ENCODE measurements at places on chromosomes 2 and 18.
A peak's percentile ranks its signal among the peaks of the same experiment; 100 is the strongest.

DNA sequence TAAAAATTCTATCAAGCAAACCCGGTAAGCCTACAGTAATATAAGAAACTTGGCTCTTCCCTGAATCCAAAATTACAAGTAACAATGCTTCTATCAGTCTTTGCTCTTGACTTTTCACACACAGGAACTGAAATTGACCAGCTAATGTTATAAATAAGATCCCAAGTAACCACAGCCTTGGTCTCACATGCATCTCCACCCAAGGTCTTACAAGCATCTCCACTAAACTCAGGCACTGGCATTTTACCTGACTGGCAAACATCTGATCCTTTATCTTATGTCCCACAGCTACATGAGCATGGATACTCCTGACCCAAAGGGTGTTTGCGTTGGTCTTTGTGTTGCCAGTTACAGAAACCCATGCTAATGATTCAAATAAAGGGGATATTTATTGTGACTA lies 302.3 kb upstream of the EPHA4 start:
- H3K4me3 ChIP-seq: no peak overlapping the region
- no peaks in the 10 kb centered on the region for H3K36me3 ChIP-seq
- H3K27me3 ChIP-seq: no peaks in the 10 kb centered on the region
- no peak for DNase-seq
- H3K4me1 ChIP-seq: no peaks in the 10 kb centered on the region

- H3K27ac ChIP-seq: no peak overlapping the region
- H3K4me1 ChIP-seq: peaks cover 3% of the 10 kb centered on the region
- H3K4me3 ChIP-seq: no peak overlapping the region
- H3K36me3 ChIP-seq: no peaks in the 10 kb centered on the region
Observed at GRCh38 chr2:7429733-7430132, 512.5 kb downstream of the RNF144A start.

DNA sequence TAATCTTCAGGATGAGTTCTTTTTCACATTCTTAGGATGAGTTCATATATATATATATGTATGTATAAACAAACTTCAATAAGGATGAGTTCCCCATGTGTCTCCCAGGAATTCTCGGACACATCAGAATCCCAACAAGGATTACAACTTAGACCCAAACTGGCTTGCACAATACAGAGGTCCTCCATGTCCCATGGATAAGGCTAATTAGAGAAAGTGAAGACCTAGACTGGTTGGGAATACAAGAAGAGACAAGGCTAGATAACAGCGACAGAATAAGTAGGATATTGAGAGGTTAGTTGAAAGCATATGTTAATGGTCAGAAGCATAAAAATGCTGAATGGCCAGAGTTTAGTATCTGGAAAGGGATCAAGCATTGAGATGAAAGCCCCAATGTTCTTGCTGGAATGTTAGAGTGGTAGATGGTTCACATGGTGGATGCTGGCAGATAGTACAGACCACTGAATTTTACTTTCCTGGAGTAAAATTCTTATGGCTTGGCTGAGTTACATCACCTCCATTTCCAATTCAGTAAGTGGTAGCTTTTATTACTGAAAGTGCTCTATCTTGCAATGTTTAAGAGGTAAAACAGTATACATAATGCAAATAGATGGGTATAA lies 154.9 kb upstream of the EPHA4 start:
- DNase-seq: no peak
- no peak overlapping the region for H3K4me3 ChIP-seq
- H3K27me3 ChIP-seq: no peaks in the 10 kb centered on the region
- no peaks in the 10 kb centered on the region for H3K4me1 ChIP-seq
- H3K36me3 ChIP-seq: no peaks in the 10 kb centered on the region

DNA sequence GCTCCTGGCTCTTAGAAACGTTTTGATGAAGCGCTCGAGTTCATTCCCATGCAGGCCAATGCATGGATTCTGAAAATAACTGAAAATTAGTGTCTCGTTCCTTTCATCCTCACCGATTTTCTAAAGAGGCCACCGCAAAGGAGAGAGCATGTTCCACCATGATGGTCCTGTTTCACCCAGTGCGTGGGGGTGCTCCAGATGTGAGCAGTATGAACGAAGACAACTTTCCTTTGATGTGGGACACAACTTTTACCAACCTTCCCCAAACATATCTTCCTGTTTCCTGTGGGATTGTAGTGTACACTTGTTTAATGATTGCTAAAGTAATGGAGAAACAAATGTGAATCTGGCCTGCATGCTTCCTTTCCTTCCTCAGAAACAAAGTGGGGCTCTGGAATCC lies 114.5 kb downstream of the PRPF40A start:
- DNase-seq: no peak
- H3K27ac ChIP-seq: no peak overlapping the region
- no peak overlapping the region for H3K4me3 ChIP-seq

- DNase-seq: no peak
- H3K36me3 ChIP-seq: peaks cover 2% of the 10 kb centered on the region
- H3K27me3 ChIP-seq: no peaks in the 10 kb centered on the region
- no peak overlapping the region for H3K27ac ChIP-seq
- H3K4me1 ChIP-seq: no peaks in the 10 kb centered on the region
Observed at GRCh38 chr2:30527411-30527810, 80.4 kb downstream of the LCLAT1 start.

DNA sequence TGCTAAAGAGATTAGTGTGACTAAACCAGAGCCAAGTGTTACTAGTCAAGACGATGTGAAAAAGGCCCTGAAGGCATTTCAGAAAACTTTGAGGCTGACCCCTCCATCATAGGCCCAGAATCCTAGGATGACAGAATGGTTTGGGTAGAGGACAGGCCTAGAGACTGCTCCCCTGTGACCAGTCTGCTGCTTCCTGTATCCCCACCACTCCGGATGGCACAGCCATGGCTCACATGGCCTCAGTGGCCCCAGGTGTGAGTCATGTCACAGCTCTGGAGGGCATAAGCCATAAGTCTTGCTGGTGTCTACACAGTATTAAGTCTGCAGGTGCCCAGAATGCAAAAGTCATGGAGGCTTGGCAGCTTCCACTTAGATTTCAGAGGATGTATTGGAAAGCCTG lies 12.4 kb upstream of the STAT1 start:
- H3K36me3 ChIP-seq: no peaks in the 10 kb centered on the region
- no peaks in the 10 kb centered on the region for H3K27me3 ChIP-seq
- H3K27ac ChIP-seq: no peak overlapping the region

DNA sequence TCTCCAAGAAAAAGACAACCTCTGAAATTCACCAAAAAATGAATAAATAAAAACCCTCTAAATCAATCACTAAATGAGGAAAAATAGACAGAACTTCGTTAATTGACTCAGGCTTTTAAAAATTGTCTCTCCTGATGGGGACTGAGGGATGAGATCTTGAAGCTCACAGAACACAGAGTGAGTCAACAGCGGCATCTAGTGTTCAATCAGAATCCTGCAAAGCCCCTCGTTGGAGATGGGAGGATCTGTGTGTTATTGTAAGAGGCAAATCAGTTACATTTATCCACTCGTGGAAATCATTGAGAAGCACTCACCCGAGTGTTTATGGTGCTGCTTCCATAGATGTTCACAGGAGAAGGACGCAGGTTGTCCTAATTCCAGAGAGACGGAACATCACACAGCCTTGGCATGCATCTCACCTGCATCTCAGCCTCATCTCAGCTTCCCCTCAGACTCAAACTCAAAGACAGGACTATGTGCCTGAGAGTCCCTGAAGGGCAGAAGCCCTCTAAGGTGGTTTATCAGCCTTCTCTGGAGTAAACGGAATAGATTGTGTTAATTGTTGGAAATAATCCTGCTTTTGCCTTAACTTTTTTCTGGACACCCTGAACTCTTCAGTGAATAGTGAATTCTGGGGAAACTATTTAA lies 82.0 kb downstream of the MREG start:
- DNase-seq: peak; percentile 53
- H3K27me3 ChIP-seq: no peaks in the 10 kb centered on the region
- H3K4me1 ChIP-seq: peaks cover 5% of the 10 kb centered on the region
- no peak overlapping the region for H3K27ac ChIP-seq
- H3K4me3 ChIP-seq: no peak overlapping the region

DNA sequence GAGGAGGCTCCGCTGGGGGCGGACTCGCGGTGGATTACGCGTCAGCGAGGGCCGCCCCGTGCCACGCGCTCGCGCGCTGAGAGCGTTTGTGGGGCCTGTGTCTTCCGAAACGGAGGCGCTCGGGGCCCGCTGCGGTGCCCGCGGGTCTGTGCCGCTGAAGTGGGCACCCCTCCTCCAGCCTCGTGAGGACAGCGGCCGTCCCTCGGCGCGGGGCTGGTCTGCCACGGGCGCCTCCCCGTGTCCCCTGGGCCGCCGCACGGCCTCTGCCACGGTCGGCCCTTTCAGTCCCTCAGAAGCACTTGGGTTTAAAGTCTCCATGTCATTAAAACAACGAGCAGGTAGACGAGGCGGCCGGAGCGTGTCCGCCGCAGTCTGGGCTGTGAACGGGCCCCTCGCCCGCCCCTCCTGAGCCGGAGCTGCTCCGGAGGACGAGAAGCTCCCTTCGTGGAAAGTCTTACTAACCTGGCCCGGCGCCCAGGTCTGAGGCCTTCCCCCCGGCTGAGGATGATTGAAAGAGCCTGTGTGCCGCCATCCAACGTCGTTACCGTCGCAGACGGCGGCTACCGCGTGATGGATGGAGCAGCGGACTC lies 97.6 kb downstream of the NFATC1 start:
- H3K27me3 ChIP-seq: no peaks in the 10 kb centered on the region
- no peak overlapping the region for H3K27ac ChIP-seq
- DNase-seq: no peak
- H3K4me3 ChIP-seq: no peak overlapping the region

GRCh38 chr2:68774569-68775271 lies 40.1 kb downstream of the ARHGAP25 start:
- H3K27ac ChIP-seq: peak overlapping the region; percentile 86
- no peaks in the 10 kb centered on the region for H3K4me1 ChIP-seq
- H3K27me3 ChIP-seq: no peaks in the 10 kb centered on the region

DNA sequence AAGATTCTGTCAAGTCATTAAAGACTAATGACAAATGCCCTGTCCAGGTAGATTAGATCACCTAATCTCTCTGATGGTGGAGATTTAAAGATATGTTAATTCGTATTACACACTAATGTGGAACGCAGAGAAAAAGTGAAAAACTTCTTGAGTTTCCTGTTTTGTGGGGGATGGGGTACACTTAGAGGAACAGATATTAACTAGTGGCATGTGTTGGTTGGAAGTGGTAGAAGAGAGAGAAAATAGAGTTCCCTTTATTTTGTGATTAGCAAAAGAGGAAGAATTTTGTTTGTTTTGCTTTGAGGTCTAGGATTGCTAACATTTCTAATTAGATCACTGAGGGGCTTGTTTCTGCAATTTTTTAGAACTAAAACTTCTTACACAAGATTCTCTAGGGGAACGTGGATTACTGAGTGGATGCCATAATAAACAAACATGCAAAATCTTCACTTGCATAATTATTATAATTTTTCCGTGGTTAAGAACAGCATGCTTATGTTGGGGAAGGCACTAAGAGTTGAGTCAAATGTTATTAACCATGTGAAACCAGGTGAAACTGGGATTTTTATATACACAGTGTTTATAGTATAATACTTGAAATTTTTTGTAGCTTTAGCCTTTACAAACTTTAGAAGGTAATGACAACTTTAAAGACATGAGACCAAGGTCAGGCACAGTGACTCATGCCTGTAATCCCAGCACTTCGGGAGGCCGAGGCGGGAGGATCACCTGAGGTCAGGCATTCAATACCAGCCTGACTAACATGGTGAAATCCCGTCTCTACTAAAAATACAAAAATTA lies 97.4 kb upstream of the STK17B start:
- no peak overlapping the region for H3K27ac ChIP-seq
- H3K4me3 ChIP-seq: no peak overlapping the region
- no peak for DNase-seq
- no peaks in the 10 kb centered on the region for H3K4me1 ChIP-seq

DNA sequence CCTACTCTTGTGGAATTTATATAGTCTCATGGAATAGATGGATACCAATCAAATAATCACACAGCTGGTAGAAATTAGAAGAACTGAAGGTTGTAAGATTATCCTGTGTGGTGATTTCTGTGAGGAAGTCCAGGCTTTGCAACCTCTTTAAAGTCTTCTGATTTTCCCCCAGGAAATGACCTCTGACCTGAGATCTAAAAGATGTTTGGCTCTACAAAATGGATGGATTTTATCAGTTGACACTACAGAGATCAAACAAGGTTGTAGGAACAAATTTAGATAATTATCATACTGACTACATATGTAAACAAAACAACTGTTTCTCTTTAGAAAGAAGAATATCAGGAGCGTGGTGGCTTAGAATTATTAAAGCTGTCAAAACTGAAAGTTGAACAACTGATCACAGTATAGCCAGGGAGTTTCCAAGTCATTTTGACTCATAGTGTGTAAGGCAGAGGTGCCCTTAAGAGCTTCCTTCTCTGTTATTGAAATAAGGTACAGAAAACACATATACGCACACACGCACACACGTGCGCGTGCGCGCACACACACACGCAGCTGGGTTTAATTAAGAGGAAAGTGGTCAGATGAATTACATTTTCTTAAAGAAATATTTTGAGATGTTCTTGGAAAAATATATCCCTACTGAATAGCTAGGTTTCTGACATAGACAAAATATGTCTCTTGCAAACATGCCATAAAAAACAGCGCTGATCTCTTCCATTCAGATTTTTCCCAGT lies 35.5 kb upstream of the PELI1 start:
- no peak for DNase-seq
- no peaks in the 10 kb centered on the region for H3K4me1 ChIP-seq
- H3K27ac ChIP-seq: no peak overlapping the region
- H3K36me3 ChIP-seq: no peaks in the 10 kb centered on the region

- H3K27ac ChIP-seq: no peak overlapping the region
- H3K36me3 ChIP-seq: no peaks in the 10 kb centered on the region
- no peak for DNase-seq
- no peak overlapping the region for H3K4me3 ChIP-seq
Observed at GRCh38 chr2:181485638-181485946, 28.4 kb downstream of the ITGA4 start.

GRCh38 chr2:85409845-85410583 lies at the start of gene CAPG:
Gene CAPG (minus strand): TSS chr2:85410366. CDS start chr2:85402145, 8,221 bp downstream.
- H3K4me3 ChIP-seq: no peak within 1 kb of the TSS
- H3K4me1 ChIP-seq: peaks cover 8% of the 10 kb centered on the region
- no peaks in the 10 kb centered on the region for H3K27me3 ChIP-seq
- H3K27ac ChIP-seq: no peak within 1 kb of the TSS
- no peaks in the 10 kb centered on the region for H3K36me3 ChIP-seq

- no peak overlapping the region for H3K27ac ChIP-seq
- no peak overlapping the region for H3K4me3 ChIP-seq
- H3K36me3 ChIP-seq: no peaks in the 10 kb centered on the region
- no peak for DNase-seq
- no peaks in the 10 kb centered on the region for H3K27me3 ChIP-seq
Observed at GRCh38 chr2:241310917-241311566, 4.4 kb downstream of the HDLBP start.

DNA sequence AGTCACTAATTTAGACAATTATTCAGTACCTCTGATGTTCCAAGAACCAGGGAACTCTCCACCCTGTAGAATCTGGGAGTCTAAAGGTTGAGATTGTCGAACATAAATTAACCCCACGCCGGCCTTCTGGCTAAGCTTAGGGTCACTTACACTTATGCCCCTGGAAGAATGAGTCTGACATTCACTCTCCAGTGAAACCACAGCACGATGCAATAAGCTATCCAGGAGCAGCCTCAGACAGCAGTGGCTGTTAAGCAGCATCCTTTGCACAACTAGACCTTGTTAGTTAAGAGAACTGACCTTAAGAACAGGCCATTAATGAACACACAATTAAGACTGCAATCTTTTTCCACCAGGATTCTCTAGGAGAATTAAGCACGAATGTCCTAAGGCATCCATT lies 25.0 kb downstream of the SH3YL1 start:
- H3K4me3 ChIP-seq: no peak overlapping the region
- H3K27me3 ChIP-seq: no peaks in the 10 kb centered on the region
- H3K4me1 ChIP-seq: no peaks in the 10 kb centered on the region
- no peak overlapping the region for H3K27ac ChIP-seq
- no peak for DNase-seq
- peaks cover 3% of the 10 kb centered on the region for H3K36me3 ChIP-seq
